ENCODE measurements at places on chromosomes 1 and 21.
A peak's percentile ranks its signal among the peaks of the same experiment; 100 is the strongest.

GRCh38 chr1:6131561-6131960, 48.6 kb downstream of the CHD5 start:
- DNase-seq = no peak

- DNase-seq = no peak
Measured at GRCh38 chr1:230250666-230251065, 175.5 kb downstream of the PGBD5 start.

GRCh38 chr1:36123356-36123755, 1.7 kb downstream of the COL8A2 start:
- DNase-seq = no peak

DNA sequence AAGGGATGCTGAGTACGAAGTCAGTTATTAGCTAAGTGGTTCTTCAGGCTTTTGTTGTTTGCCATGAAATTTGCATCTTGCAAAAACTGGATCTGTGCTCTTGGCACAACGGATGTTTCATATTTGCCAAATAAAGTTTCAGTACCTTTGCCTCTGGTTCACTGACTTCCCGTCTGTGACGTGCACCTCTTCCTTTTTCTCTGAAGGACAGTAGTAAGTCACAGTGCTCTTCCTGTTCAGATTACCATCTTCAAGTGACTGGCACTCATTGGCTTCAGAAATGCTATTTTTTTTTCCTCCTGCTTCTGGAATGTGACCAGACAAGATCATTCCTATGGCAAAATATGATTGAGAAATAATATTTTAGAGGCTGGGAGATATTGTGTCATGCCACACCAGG, 75.9 kb upstream of the GREM2 start:
- DNase-seq = no peak

GRCh38 chr1:40363721-40364120, 9.8 kb upstream of the SMAP2 start:
- no peak for DNase-seq

GRCh38 chr1:227943381-227944089, 4.2 kb downstream of the WNT9A start:
- DNase-seq = no peak

DNA sequence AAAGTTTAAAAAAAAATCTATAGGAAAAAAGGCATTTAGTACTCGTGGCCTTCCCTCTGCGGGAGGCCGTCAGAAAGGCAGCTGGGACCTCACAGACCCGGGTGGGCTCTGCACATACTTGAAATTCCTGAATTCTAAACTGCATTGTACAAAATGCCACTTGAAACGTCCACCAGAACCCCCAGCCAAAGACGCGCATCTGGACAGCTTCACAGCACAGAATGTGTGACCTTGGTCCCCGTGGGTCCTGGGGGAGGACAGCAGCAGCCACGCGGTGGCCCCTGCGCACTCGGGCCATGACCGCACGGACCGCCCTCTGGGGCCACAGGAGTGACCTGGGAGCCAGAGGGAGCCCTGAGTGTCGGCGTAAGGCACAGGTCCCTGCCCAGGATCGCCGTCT, 20.6 kb upstream of the MRPS14 start:
- DNase-seq = no peak

GRCh38 chr1:3501856-3502640, 47.6 kb downstream of the ARHGEF16 start:
- peak; percentile 23 for DNase-seq

GRCh38 chr1:212754193-212754592, 37.4 kb downstream of the NSL1 start:
- DNase-seq = no peak

DNA sequence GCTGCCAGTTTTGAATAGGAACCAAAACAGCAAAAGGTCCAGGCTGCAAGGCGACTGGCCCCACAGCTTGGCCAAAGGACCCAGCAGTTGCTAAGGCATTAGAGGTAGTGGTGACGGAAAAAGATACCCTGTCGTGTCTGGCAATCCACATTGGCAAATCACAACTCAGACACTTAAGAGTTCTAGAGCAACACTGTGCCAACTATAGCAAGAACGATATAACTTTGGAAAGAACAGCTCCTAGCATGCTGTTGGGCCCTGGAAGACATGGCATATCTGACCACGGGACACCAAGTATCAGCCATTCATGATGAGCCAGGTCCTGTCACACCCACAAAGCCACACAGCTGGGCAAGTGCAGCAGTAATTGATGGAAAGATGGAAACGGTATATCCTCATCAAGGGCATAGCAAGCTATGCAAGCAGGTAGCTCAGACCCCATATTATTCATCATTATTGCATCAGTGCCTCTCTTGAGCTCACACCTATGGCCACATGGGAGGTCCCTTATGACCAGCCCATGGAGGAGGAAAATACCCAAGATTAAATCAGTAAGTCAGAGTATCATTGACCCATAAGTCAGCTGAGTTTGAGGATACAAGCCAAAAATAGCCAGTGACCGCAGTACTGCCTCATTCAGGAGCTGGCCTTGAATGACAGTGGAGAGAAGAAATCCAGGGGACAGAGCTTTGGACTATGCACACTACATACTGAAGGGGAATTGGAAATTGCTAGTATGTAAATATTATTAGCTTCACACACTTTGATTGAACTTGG, 221.2 kb downstream of the SETD4 start:
- no peak for DNase-seq

- no peak for DNase-seq
Measured at GRCh38 chr1:248842781-248843331, 4.8 kb downstream of the ZNF672 start.

GRCh38 chr1:205301205-205301821, 20.2 kb downstream of the NUAK2 start:
- DNase-seq = no peak

DNA sequence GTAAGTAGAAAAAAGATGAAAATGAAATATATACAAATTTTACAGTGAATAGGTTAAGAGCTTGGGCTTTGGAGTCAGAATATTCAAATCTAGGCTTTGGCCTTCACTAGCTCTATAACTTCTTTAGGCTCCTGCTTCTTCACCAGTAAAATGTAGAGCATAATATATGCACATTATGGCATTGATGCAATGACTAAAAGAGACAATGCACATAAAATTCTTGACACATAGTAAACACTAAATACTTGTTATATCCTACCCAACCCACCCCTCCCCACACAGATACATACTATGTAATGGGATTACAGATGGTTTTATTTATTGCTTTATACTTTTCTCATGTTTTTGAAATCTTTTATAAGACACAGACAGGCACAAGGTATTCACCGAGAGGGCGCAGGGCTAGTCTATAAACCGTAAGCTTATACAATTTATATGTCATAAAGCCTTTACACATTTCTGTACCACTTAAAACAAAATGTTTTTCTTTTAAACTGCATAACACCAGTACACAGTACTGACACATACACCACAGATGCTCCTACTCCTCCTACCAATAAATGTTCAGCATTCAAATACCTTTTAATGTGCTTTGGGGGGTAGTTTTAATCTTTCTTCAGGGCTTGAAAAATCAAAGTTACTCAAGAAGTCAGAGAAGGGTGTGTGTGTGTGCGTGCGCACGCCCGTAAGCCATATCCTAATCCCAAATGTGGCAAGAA, 109.8 kb downstream of the ACBD6 start:
- no peak for DNase-seq

- DNase-seq = no peak
Measured at GRCh38 chr1:93120614-93121013, 41.5 kb downstream of the MTF2 start.

GRCh38 chr21:15001857-15002606, 62.8 kb downstream of the NRIP1 start:
- no peak for DNase-seq

- DNase-seq = no peak
Measured at GRCh38 chr1:205950826-205951549, 7.7 kb upstream of the SLC26A9 start.

DNA sequence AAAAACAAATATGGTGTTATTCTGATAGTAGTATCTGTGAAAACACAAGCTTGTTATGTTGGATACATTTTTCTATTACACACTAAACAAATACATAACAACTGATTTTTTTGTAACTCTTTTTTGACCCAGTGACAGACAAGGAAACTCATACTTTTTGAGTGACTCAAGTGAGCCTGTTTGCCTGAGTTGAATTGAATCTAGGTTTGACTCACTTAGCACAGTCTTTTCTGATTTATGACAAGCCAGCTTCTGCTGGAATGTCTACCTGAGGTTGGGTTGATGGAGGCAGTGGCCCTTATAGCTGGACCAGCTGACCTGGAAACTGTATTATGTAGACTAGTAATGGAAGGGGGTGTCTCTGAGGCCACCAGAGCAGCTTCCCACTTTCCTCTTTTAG, 4.2 kb upstream of the CLCA4 start:
- DNase-seq = no peak

GRCh38 chr21:38646213-38646837, 148.0 kb upstream of the ERG start:
- peak; percentile 32 for DNase-seq

- DNase-seq = no peak
Measured at GRCh38 chr1:233304489-233305102, 9.1 kb upstream of the PCNX2 start.

DNA sequence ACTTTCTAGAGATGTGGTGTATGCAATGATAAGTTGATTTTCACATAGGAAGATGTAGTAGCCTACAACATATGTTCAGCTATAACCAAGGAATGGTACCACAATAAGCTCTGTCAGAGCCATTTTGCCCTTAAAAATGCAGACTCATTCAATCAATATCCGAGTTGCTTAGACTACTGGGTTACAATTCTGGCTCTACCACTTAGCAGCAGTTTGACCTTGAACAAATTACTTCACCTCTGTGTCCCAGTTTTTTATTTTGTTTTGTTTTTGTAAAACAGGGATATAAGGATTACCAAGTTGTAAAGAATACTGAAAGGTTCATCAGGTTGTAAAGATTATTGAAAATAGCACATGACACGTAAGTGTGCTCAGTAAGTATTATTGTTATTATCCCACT, 9.3 kb downstream of the EPS15 start:
- no peak for DNase-seq

- DNase-seq = no peak
Measured at GRCh38 chr1:203454986-203455471, 20.6 kb upstream of the PRELP start.

- no peak for DNase-seq
Measured at GRCh38 chr1:242811092-242811840, 286.8 kb upstream of the PLD5 start.

DNA sequence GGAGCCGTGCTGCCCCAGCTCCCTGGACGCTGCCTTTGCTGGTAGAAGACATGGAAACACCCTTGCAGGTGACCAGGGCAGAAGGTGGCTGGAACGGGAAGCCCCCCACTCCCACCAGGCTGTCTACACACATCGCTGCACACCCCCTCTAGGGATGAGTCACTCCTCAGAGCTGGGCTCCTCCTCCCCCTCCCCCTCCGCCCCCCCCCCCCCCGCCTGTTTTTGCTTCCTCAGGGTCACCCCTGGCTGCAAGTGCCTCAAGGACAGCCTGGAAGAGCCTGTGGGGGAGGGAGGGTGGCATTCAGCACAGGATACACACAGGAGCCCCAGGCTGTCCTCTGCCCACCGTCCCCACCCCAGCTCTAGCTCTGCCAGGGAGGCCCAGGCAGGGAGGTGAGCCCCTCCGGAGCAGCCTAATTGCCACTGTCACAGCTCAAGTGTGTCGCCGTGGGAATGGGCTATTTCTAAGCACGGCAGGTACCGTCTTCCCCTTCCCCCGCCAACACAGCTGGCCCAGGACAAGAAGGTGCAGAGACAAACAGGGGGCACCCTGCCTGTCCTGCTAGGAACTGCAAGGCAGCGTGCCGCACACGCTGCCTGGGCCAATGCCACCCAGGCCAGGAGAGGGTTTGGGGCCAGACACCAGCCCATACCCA, 2.5 kb downstream of the FNDC10 start:
- no peak for DNase-seq

GRCh38 chr1:180365039-180365438, 135.0 kb downstream of the LHX4 start:
- DNase-seq = no peak

DNA sequence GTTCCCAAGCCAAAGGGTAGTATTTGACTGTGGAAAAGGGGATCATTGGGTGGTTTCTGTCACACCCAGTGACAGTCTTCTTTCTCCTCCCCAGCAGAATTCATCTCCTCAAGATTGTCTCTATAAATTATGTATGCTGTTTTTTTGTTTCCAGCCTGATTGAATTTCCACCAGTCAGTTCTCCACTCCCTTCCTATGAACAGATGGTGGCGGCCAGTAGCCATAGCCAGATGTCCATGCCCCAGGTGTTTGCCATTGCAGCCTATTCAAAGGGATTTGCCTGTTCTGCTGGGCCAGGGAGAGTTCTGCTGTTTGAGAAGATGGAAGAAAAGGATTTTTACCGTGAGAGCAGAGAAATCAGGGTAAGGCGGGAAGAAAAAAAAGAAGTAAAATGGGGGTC, 12.9 kb downstream of the CFAP57 start:
- no peak for DNase-seq

GRCh38 chr1:105632342-105633196, 1423.9 kb upstream of the PRMT6 start:
- DNase-seq = no peak

DNA sequence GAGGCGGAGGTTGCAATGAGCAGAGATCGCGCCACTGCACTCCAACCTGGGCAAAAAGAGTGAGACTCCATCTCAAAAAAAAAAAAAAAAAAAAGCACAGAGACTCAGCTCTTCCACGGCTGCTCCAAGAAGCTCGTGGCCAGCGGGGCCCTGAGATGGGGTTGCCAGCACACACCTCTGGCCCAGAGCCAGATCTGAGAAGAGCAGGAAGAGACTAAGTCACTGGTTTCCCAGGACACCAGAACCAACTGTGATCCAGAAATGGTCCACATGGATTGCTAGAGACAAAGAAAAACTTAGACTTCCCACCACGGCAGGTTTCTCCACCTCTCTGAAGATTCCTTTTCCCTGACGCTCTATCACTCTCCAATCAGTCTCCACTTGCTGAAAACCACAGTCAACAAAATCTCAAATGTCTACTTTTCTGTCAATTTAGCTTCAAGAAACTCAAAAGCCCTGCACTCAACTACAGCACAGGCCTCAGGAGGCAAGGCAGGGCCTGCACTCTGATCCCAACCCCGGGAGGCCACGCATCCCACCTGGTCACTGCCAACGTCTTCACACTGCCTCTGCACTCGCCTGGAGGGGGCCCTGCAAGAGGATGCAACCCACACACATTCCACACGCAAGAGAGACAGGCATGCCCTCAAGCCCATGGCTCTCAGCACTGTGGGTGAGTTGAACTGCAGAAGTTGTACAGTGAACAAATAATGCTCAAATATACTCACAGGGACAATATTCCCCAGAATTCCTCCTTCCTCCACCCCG, 79.0 kb downstream of the NPHP4 start:
- DNase-seq = no peak

GRCh38 chr1:204363335-204364114, 3.8 kb upstream of the PLEKHA6 start:
- peak; percentile 78 for DNase-seq

DNA sequence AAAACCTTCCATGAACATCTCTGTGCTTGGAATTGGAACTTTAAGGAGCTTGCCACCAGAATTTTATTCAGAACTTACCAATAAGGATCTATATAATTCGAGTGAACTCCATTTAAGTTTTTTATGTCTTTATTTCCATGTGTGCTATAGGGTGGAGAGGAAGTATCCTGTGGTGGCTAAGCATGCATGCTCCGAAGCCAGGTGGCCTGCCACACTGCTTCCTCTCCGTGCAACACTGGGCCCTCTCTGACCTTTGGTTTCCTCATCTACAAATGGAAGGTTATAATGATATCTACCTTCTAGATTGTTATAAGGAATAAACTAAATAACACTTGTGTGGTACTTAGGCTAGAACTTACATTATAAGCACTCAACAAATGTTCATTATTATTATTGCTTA, 382.1 kb downstream of the PTPRC start:
- DNase-seq = no peak

- peak; percentile 84 for DNase-seq
Measured at GRCh38 chr1:206803221-206803730, 31.0 kb upstream of the IL10 start.

- DNase-seq = no peak
Measured at GRCh38 chr1:232657426-232658005, 27.6 kb upstream of the SIPA1L2 start.
